NCI-H2171 (cell line): ENCODE measurements at places on chromosomes 4 and X.

- DNase-seq: no peak
Observed at GRCh38 chrX:79366873-79367749, at the start of gene ITM2A. Gene ITM2A (minus strand): TSS chrX:79367334. CDS start chrX:79367215, 119 bp downstream.

- no peak for DNase-seq
Observed at GRCh38 chr4:15493411-15493810, 23.7 kb downstream of the CC2D2A start.

DNA sequence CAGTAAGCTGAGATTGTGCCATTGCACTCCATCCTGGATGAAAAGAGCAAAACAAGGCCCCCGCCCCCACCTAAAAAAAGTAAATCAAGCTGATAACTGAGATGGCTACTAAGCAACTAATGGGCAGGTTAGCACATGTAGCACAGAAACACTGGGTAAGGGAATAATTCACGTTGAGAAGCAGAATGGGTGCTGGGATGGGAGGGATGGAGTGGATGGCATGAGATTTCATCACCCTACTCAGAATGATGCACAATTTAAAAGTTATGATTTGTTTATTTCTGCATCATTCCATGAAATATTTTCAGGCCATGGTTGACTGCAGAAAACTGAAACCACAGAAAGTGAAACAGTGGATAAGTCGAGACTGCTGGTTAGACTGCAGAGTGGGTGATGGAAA lies 224.0 kb downstream of the ARAP2 start:
- DNase-seq: no peak

GRCh38 chr4:77877771-77878565 lies 15.3 kb downstream of the MRPL1 start:
- DNase-seq: no peak

GRCh38 chr4:114277690-114278089 lies 298.2 kb upstream of the ARSJ start:
- DNase-seq: no peak

DNA sequence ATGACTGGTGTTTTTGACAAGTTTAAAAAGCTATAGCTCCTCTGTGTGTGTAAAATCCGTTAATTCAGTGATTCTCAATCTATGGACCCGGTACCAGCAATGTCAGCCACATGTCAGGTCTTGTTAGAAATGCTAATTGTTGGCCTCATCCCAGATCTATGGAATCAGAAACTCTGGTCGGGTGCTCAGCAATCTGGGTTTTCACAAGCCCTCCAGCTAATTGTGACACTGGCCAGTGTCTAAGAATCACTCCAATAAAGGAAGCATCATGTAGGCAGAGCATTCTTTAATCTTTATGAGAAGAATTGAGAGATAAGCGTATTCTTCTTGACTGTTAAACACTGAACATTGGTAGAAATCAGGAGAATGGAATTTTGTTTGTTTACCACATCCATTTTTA lies 1498.2 kb upstream of the TENM3 start:
- no peak for DNase-seq

GRCh38 chr4:150209140-150209829 lies 131.0 kb downstream of the DCLK2 start:
- no peak for DNase-seq

DNA sequence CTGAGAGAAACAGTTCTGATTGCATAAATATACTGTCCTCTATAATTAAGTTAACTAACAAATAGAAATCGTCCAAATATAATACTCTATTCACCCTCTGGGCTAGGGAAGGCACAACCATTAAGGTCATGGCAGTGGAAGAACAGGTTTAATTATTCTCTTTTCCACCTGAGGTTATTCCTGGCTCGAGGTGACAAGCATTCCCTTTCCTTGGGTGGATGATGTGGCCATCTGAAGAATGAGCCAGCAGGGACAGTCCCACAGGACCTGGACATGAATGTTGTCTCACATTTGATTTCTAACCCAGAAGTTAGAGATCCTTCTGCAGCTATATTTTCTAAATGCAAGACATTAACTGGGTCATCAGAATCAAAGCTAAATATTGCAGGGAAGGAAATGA lies 5.5 kb downstream of the IBSP start:
- DNase-seq: no peak

- DNase-seq: no peak
Observed at GRCh38 chr4:168678751-168679366, 182.0 kb downstream of the PALLD start.

DNA sequence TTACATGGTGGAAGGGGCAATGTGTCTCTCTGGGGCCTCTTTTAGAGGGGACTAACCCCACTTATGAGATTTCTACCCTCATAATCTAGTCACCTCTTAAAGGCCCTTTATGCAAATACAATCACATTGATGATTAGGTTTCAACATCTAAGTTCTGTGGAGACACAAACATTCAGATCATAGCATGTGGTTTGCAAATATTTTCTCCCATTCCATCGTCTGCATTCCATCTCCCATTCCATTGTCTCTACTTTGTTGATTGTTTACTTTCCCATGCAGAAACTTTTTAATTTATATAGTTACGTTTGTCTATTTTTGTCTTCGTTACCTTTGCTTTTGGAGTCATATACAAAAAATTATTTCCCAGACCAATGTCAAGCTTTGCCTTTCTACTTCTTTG lies 927.5 kb upstream of the INTU start:
- DNase-seq: no peak

GRCh38 chrX:87895421-87895820 lies 377.8 kb downstream of the KLHL4 start:
- DNase-seq: no peak

GRCh38 chr4:2574863-2575262 lies 38.4 kb downstream of the FAM193A start:
- DNase-seq: no peak

DNA sequence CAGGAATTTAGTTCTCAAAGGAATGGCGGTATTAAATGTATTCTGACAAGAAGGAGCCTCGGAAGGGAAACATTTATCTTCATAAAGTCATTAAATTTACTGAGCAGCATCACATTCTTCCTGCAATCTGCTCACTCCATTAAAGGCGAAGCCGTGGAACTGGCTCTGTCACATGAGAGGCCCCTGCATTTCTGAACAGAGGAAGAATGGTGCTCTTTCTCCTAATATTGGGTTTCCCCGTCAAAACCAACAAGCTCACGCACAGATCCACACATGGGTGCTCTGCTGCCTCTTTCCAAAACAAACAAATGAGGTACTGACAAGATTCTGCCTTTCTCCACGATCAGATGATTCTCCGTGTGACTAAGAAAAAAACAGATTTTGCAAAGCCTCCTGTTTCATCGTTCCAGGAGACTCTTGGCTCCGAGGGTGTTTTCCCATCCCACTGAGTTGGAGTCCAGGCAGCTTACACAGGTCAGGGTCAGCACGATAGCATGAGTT lies 191.2 kb downstream of the IDS start:
- no peak for DNase-seq
